ENCODE measurements at places on chromosomes 12 and 14. TPM values are rescaled to one million over a fixed set of nuclear protein-coding genes. Genes with fewer than 3 reads are reported as not detected.
A peak's percentile ranks its signal among the peaks of the same experiment; 100 is the strongest.

DNA sequence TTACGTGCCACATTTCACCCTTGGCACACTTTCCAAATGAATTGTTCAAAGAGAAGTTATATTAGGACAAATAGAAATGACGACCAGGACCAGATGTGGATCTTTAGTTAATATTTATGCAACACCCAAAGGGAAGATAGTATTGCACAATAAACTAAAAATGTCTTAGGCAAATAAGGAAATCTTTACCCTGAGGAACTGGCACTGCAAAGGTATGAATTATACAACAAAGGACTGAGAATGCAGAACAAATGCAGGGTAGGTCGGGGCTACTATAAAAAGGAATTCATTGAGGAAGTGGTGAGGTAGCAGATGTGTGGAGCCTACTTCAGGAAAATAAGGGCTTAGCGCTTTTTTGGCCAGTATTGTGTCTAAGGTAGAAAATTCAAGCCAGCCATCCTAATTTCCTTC is 3.9 kb upstream of the TMTC2 start:
- DNase-seq = no peak

- DNase-seq = no peak
These were observed 14.5 kb downstream of the PLEKHG3 start for GRCh38 chr14:64718762-64719161.

GRCh38 chr14:96049932-96050331 is 10.8 kb downstream of the C14orf132 start:
- DNase-seq = no peak

Gene CPSF6
- 15.6 TPM for total RNA-seq

DNA sequence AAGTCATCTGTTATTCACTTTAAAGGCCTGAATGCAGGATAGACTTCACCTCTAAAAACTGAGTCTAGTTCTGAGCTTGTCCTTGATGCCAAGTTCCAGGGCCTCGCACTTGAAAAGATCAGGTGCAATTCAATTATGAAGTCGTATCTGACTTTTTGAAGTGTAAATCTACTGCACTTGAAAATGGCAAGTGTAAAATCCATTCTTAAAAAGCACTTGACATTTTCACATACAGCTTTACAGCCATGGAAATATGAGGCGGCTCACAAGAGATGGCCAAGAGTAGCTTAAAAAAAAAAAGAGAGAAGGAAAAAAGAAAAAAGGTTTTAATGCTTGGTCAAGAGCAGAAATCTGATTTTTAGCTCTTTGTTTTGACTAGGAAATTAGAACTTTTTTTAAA is 172.5 kb downstream of the GXYLT1 start:
- DNase-seq = no peak

DNA sequence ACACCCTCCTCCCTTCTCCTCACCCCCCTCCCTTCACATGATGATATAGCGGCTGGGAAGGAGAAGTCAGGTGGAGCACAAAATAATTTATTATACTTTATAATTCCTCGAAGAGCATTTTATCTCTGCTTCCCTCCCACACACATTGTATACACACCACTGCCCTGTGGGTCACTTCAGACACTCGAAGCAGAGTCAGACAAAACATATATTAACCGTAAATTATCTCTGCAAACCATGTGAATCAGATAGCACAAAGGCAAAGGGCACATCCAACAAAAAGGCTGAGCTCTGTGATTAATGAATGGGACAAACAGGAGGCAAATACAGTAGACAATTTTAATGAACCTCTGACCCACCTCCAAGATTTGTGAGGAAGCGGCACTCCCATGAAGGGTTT is 450.7 kb downstream of the GALC start:
- DNase-seq = no peak

Gene ZBTB39
- 3.0 TPM for total RNA-seq

Gene HAL
- total RNA-seq = 0.93 TPM

DNA sequence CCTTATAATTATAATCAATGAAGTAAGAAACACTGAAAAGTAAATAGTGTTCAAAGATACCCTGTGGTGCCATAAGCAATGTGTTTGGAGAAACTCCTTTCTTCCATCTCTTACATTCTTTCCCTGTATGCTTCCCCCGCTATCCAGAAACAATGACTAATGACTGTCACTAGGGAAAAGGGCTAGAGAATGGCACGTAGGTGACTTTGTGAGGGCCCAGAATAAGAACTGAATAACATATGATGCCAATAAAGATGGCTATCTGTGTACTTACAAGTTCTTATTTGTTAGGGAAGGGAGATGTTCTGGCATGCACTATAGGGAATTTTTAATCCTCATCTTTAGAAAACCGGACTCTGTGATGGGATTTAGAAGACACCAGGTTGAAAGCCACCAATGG is 4.7 kb upstream of the KRT7 start:
- no peak for DNase-seq

DNA sequence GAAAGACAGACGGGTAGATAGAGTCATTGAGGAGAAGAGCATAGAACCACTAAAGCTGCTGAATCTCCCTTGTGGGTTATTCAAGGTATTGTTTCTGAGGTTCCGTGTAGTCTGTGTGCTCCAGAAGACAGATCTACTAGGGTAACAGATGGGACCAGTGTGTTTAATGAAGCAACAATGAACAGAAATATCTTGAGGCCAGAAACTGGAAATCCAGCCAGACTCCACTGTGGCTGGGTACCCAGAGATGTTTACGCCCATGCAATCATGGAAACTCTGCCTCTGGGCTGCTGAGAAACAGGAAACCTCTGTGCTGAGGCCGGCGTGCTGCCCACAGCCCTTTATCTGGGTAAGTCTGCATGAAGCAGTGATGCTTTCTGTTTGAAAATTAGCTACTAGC is 8.3 kb downstream of the PROX2 start:
- DNase-seq = peak; percentile 79

- no peak for DNase-seq
These were observed 204.3 kb downstream of the ASCL1 start for GRCh38 chr12:103161582-103162362.

All from right atrium auricular region (tissue), 2 donors.